Natural killer cell treated with Interleukin-12 subunit alpha and Interleukin-12 subunit beta and Interleukin-15 and Interleukin-18, amount 100 ng/mL, for 72 hours (primary cell): ENCODE measurements at places on chromosomes 1 and 21.

DNA sequence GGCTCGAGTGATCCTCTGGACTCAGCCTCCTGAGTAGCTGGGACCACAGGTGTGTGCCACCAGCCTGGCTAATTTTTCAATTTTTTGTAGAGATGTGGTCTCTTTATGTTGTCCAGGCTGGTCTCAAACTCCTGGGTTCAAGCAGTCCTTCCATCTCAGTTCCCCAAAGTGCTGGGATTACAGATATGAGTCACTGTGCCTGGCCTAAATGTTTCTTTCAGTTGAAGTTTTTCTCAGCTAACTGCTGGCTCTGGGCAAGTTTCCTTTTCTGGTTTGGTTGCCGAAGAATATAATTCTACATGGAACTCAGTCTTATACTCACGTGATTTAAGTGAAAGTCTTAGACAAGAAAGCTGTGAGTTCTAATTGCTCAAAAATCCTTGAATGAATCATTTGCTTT lies 57.0 kb downstream of the SASS6 start:
- no peak for DNase-seq

DNA sequence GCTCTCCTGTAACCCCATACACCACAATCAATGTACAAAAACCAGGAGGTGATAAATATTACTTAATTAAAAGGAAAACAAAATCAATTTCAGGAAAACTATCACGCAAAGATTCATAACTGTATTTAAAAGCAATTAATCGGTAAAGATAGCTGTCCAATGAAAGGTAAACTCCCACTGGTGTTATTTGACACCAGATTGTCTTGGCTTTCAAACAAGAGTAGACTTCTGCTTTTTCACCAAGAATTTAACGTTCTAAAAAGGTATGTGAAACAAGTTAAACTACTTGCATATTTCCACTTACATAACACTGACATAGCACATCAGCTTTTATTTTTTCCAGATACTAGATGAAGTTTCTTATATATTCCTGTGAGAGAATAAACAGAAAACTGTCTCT lies 3.5 kb downstream of the PLPP3 start:
- no peak for DNase-seq

DNA sequence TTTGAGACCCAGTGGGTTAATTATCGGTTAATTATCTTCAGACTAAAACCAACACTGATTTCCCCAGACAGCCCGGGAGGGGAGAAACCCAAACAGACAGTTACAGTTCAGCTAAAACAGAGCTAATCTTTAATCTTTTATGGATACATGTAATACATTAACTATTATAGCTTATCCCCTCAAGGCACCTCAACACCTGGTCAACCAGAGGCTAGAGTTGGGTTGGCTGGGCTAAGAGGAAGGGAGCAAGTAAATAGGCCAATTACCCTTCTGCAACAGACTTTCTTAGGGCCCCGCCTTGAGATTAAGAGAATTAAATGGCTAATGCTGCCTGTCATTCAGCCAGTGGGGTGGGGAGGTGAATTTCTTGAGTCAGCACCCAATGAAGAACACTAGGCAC lies 6.6 kb upstream of the MED18 start:
- no peak for DNase-seq

DNA sequence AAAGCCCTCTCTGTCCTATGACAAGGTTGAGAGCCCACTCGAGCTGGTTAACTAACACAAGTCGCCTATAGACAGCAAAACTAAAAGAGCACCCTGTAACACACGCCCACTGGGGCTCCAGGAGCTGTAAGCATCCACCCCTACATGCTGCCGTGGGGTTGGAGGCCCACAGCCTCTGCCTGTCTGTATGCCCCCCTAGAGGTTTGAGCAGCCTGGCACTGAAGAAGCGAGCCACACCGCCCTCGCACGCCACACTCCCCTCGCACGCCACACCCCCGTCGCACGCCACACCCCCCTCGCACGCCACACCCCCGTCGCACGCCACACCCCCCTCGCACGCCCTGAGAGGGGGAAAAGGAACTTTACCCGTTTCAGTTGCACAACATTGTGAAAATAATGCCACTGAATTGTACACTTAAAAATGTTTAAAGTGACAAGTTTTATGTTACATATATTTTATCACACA lies 13.2 kb upstream of the HMGCL start:
- peak; percentile 77 for DNase-seq

- DNase-seq, result no peak
Observed at GRCh38 chr1:220378571-220379302, 106.5 kb upstream of the RAB3GAP2 start.

GRCh38 chr1:53468374-53468773 lies 9.2 kb downstream of the DMRTB1 start:
- DNase-seq, result no peak

- DNase-seq, result no peak
Observed at GRCh38 chr1:19424651-19425570, 60.4 kb downstream of the CAPZB start.

- peak; percentile 73 for DNase-seq
Observed at GRCh38 chr1:161182214-161182613, 4.9 kb upstream of the B4GALT3 start.

DNA sequence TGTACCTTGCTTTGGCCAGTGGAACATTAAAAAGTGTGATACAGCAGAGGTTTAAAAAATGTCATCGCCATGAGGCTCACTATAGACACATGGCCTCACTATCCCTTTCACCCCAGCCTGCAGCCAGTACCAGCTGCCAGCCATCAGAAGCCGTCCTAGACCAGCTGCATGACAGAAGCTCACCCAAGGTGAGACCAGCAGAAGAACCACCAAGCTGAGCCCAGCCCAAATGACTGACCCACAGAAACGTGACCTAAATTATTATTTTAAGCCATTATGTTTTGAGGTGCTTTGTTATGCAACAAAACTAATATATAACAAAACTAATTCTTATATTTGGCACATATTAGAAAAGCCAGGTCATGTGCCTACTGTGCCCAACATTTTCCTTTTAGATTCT lies 91.1 kb downstream of the KCNN3 start:
- no peak for DNase-seq

GRCh38 chr1:30950053-30950452 lies 41.5 kb upstream of the SDC3 start:
- no peak for DNase-seq

GRCh38 chr1:115654125-115654524 lies 12.4 kb downstream of the VANGL1 start:
- no peak for DNase-seq

DNA sequence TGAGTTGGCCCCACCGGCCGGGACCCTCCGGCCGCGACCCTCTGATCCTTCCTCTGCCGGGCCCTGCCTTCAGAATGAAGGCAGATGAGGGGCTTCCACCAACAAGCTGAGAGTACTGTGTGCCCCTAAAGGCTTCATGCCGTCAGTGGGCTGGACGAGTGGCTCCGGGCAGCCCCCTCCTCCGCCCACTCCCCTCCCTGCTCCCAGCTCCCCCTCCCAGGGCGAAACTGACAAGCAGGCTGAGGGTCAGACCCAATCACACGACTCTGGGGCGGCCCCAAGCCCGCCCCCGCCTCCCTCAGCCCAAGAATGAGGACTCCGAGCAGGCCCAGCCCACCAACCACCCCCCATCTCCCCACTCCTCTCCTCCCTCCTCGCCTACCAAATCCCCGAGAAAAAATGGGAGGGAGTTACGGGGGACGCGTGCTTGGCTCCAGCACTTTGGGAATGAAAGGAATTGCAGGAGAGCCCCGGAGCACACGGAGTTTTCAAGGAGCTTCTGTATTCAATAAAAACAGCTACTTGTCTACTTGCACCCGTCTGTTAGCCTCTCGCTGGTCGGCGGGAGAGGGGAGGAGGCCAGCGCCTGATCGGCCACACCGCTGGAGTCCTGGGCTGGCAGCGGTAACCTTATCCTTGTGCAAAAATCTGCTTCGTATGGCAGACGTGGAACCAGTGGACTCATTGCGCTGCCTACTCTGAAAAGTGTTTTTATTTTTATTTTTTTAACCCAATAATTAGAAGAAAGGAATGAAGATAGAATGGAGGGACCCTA lies at the start of gene COL11A1:
Gene COL11A1, minus strand, starts transcription at position 147 of the 775 bp plus-strand sequence. CDS start 344 bp downstream, outside the sequence.
- no peak for DNase-seq

DNA sequence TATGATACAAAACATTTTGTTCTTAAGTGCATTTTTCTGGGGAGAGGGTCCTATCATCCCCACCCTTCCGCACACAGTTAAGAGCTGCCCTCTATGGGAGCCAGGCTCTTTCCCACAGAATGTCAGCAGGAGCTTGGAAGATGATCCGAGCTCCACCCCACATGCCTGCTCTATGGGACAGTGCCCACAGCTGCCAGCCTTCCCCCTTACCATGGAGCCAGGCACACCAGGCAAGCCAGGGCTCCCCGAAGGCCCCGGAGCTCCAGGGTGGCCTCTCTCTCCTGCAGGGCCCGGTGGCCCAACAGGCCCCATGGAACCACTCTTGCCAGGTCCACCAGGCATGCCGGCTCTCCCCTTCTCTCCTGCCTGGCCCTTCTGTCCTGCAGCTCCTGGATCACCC lies 10.4 kb upstream of the PEF1 start:
- DNase-seq, result no peak

DNA sequence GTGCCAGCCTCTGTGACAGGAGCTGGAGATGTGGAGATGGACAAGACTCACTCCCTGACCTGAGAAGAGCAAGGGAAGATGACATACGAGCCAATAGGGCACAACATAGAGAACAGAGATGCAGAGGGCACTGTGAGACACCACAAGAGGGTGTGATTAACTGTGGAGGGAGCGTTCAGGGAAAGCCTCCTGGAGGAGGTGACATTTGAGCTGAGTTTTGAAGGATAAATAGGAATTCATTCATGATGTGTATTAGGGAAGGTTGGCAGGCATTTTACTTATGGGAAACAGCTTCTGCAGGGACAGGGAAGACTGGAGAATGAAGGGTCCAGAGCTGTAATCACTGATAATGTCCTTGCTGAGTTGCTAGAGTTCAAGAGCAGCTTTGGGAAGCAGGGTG lies 25.0 kb upstream of the TENT5C start:
- no peak for DNase-seq

- no peak for DNase-seq
Observed at GRCh38 chr1:95578462-95578861, 344.5 kb downstream of the RWDD3 start.

GRCh38 chr1:34708106-34708505 lies 46.7 kb upstream of the GJB5 start:
- no peak for DNase-seq

GRCh38 chr1:5836776-5837440 lies 155.3 kb downstream of the NPHP4 start:
- no peak for DNase-seq

GRCh38 chr1:62437273-62437940 lies 558 bp downstream of the USP1 start:
- peak; percentile 62 for DNase-seq

DNA sequence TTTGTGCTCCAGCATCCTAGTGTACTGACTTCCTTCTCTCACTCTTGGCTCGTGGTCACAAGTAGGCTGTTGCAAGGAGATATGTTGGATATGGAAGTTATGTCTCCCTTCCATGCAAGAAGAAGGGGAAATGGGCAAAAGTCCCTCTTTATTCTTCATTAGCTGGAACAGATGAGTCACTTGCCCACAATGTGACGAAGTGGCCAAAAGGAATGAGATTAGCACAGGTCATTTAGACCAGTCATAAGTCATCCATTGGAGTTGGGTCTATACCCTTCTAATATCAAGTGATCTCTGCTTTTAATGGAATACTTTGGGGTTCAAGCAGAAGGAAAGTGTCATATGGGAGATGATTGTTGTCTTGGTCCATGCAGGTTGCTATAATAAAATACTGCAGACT lies 91.2 kb upstream of the NGF start:
- DNase-seq, result no peak
